ENCODE measurements at places on chromosomes 1 and 21. TPM values are rescaled to one million over a fixed set of nuclear protein-coding genes. Genes with fewer than 3 reads are reported as not detected.
A peak's percentile ranks its signal among the peaks of the same experiment; 100 is the strongest.

- DNase-seq = peak; percentile 58
Measured at GRCh38 chr1:226938903-226939437, 1.1 kb upstream of the COQ8A start.

DNA sequence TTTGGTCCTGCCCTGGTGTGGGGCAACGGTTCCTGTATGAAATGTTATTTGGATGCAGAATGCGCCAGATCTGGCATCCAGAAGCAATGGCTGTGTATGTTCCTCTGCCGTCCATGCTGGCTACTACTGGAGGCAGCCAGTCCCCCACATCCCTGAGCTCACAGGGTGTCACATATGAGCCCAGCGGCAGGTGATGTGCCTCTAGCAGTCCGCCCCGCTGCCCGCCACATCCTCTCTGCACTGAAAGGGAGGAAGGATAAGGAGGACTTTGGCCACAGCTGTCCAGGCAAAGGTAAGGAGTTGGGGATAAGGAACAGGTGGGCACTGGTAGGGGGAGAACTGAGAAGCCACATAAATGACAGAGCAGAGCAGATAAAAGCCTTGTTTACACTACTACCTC, 305.3 kb upstream of the DAB1 start:
- DNase-seq = no peak

Gene RHOU
- total RNA-seq = 2.9 TPM

Gene KCNA3
- total RNA-seq = under 0.01 TPM

Gene NUDT17
- 6.8 TPM for total RNA-seq

DNA sequence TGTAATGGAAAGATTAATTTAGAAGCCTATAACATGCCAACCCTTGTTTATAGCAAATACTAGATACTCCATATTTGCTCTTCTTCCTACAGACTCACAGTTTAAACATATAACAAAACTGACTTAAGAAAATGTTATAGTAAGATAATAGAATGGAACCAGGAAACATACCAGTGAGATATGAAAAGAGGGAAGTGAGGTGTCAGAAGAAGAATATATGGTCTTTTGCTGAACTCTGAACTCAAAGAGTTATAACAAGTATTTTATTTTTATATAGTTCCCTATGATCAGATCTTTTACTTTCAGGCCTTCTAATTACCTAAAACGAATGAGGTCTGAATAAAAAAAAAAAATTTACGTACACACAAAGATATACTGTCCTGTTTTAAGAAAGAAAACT, 20.9 kb downstream of the TMED5 start:
- DNase-seq = no peak

- DNase-seq = no peak
Measured at GRCh38 chr1:174875306-174875705, 124.4 kb upstream of the CACYBP start.

GRCh38 chr1:25150985-25151495, 81.3 kb downstream of the SYF2 start:
- DNase-seq = no peak

Gene LCE3E
- not detected for total RNA-seq

Gene GNG4
- 7.3 TPM for total RNA-seq

- peak; percentile 31 for DNase-seq
Measured at GRCh38 chr1:197774466-197775281, 606 bp downstream of the DENND1B start.

Data from fibroblast of villous mesenchyme (primary cell).